ENCODE measurements at places on chromosomes 3 and 15.

- DNase-seq = no peak
Observed at GRCh38 chr3:78913711-78914110, 854.1 kb downstream of the ROBO1 start.

GRCh38 chr3:73520931-73521461 lies 103.7 kb downstream of the PDZRN3 start:
- no peak for DNase-seq

DNA sequence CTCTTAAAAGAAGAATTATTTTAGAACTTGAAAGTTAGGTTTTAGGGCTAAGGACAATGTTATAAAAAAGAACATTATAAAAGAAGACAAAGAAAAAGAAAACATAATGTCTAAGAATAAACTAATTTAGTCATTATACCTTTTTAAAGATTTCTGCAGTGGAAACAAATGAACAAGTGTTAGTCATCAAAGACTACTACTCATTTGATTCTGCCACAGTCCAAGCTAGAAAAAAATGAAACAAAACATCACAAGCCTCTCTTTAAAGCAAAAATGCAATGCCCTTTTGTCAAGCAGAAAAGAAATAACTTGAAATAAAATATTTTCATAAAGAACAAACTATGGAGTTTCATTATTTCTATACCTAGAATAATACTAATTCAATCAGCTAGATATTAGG lies 102.0 kb downstream of the TBC1D5 start:
- peak; percentile 18 for DNase-seq

- DNase-seq = no peak
Observed at GRCh38 chr3:134543113-134543512, 57.3 kb downstream of the CEP63 start.

DNA sequence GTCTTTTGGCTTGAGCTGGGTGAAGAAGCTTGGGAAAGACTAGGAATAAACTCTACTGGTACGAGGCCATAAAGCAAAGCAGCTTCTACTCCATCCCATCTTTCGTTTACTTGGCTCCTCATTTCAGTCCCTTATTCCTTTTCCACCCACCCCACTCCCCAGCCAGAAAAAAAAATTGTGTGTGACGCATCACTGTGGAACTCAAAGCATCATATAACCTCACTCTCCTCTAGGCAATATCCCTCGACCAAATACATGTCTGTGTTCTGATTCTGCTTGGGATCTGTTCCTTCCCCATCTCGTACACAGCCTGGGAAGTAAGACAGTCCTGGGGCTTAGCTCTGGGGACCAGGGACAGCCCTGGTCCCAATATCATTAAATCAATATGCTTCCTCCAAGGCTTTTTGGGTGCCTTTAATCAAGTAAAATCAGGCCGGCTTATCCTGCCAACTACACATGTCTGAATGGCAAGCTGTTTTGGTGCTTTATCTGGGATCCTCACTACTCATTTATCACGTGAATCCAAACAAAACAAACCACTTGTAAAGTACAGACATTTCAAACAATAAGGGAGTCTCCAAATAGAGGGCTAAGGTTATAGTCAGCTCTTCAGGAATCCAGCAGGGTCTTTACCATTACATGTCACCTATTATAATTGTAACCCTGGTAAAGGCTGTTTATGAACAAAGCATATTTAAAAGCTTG lies 74.9 kb upstream of the ZBED2 start:
- DNase-seq = no peak

DNA sequence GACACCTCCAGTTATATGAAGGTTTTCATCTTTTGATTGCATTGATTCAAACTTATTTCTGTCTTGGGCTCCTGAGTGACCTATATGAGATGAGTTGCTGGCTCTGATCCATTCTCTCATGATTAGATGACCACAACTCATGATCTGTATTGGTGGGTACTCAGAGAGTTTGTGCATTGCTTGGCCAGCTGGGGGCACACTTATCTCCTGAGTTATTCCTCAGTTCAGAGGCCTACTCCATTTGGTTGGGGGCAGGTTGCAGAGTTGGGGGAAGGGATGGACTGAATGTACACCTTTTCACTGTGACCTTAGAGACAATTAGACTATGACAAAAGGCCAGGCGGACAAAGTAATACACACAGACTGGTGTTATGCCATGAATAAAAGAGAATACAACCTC lies 166.2 kb upstream of the SEMA6D start:
- no peak for DNase-seq

DNA sequence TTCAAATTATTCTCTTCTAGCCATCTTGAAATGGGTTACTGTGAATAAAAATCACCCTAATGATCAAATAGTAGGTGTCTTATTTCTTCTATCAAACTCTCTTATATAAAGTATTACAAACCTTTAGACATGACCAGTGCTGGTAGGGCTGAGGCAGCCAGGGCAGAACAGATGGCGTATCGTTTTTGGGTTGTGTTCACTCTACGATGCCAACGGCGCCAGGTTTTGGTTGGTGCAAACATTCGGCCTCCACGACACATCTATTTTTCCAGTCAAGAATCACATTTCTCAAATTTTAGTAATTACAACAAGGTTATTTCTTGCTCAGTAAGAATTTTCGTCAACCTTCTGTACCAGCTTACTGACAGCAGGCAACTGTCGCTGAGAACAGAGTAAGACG lies 2.2 kb downstream of the RPL4 start:
- no peak for DNase-seq

GRCh38 chr15:28096670-28097431 lies 2.3 kb downstream of the OCA2 start:
- DNase-seq = no peak

DNA sequence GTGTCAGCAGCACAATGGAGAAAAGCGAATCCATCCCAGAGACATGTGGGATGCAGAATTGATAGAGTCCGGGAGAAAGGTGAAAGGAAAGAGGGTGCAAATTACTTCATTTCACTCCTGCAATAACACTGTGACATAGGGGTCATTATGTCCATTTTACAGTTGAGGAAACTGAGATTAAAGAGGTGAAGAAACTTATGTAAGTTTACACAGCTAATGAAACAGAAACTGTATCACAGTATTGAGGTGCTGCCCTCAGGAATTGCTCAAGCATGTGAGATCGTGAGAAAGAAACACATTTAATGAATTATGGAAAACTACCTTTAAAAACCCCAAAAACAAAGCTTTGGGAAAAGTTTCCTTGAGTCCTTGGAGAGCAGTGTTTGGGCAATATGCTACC lies 103.6 kb upstream of the PFN2 start:
- no peak for DNase-seq

DNA sequence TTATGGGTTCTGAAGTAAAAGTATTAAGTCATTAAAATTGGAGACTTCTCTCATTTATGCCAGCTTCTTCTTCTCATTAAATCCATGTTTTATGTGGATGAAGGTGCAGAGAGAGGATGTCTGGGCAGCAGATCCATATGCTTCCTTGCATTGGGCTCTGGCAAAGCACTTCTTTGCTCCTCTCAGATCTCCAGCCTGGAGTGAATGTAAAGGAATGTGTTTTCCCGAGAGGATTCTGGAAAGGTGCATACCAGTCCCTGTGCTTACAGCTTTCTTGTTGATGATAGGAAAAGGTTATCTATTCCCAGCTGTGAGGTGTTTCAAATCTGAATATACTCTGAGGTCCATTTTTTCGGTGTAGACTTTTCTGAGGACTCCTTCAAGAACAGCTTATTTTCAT lies 79.9 kb upstream of the PEX5L start:
- no peak for DNase-seq

GRCh38 chr15:91561371-91562100 lies 292.0 kb upstream of the SLCO3A1 start:
- no peak for DNase-seq

DNA sequence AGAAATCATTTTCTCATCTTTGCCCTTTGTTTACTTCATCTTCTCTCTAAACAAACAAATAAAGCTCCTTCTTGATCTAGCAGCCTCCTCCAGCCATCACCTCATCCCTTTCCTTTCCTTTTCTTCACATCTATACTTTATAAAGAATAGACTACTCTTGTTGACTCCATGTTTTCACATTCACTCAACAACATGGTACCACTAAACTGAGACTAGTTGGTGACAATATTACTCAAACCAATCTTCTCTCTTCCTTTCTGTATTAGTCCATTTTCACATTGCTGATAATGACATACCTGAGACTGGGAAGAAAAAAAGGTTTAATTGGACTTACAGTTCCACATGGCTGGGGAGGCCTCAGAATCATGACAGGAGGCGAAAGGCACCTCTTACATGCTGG lies 324.7 kb downstream of the SOX2 start:
- no peak for DNase-seq

DNA sequence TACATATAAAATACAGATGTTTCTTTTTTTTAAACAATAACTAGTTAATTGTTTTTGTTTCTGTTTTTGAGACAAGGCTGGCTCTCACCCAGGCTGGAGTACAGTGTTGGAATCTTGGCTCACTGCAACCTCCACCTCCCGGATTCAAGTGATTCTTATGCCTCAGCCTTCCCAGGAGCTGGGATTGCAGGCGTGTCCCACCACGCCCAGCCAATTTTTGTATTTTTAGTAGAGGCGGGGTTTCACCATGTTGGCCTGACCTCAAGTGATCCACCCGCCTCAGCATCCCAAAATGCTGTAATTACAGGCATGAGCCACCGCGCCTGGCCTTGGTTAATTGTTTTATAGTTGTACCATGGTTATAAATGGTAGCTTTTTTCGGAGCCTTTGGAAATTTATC lies 72.3 kb downstream of the PIAS1 start:
- DNase-seq = no peak

DNA sequence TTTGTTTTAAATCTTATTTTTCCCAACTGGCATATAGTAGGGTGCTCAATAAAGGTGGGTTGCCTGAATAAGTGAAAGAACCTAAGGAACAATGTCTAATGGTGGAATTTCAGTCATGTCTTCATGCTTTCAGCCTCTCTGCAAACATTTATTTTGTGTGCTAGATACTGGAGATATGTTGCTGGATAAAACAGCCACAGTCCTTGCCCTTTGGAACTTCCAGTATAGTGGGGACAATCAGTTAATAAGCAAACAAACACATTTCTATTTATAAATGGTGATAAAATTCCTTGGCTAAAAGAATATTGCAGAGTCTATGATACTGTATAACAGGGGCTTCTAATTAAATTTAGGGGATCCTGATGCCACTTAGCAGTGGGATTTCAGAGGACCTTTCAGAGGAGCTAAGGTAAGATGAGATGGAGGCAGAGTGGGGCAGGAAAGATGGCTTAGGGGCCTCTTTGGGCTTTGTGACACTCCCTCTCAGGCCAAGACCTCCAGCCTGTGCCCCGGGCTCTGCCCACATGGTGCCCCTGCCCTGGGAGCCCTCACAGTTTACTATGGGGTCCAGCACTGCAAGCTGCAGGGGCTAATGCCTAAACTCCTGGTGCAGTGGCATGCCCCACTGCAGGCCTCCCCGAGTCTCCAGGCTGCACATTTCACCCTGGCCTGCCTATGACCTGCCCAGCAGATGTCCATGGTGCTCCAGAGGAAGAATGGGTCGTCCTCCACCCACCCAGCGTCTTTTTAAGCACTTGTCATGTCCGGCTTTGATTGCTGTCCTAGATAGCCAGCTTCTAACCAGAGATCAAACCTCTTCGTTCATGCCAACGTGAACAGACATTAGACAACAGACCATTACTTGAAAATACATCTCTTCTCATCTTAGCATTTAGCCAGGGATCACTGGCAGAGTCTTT lies 61.6 kb upstream of the PRR23C start:
- no peak for DNase-seq

GRCh38 chr3:156150434-156151066 lies 30.2 kb downstream of the KCNAB1 start:
- peak; percentile 33 for DNase-seq

DNA sequence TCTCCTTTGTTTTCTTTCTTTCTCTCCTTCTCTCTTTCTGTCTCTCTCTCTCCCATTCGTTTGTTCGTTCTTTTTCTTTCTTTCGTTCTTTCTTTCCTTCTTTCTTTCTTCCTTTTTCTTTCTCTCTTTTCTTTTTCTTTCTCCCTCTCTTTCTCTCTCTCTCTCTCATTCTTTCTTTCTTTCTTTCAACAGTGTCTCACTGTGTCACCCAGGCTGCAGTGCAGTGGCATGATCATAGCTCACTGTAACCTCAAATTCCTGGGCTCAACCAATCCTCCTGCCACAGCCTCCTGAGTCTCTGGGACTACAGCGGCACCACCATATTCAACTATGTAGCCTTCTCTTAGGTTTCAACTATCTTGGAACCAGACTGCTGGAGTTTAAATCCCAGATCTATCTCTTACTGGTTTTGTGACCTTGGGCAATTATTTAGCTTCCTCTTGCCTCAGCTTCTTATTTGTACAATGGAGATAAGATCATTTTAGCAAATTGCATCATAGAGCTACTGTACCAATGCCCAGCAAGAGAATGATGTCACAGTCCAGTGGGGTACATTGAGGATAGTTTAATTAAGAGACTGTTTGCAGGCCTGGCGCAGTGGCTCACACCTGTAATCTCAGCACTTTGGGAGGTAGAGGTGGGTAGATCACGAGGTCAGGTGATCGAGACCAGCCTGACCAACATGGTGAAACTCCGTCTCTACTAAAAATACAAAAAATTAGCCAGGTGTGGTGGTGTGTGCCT lies 27.3 kb upstream of the PARL start:
- no peak for DNase-seq

GRCh38 chr3:188567478-188568195 lies 413.7 kb downstream of the LPP start:
- no peak for DNase-seq

- no peak for DNase-seq
Observed at GRCh38 chr3:162141272-162141791, 644.7 kb downstream of the OTOL1 start.
